ENCODE measurements at places on chromosomes 16 and 17.
A peak's percentile ranks its signal among the peaks of the same experiment; 100 is the strongest.

DNA sequence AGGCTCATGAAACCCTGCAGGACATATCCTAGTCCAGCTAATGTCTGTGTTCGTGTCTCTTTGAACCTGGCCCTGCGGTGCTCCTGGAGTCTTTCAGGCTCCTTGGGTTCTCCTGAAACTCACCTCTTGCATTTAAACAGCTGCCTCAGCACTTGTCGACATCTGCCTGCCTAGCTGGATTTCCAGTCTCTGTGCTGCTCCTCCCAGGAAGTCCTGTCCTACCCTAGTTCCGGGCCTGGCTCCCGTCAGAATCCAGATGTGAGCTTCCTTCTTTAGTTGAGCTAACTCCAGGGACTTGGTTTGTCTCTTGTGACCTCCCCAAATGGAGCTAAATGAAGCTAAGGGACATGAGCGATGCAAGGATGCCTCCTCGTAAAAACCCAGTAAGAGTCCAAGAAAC, 155.2 kb upstream of the PIRT start:
- no peak for DNase-seq

GRCh38 chr17:5485270-5486205, at the start of gene DERL2:
Gene DERL2, minus strand, starts transcription at chr17:5486178. Its CDS starts 17 bp downstream, at chr17:5486161.
- DNase-seq = no peak

DNA sequence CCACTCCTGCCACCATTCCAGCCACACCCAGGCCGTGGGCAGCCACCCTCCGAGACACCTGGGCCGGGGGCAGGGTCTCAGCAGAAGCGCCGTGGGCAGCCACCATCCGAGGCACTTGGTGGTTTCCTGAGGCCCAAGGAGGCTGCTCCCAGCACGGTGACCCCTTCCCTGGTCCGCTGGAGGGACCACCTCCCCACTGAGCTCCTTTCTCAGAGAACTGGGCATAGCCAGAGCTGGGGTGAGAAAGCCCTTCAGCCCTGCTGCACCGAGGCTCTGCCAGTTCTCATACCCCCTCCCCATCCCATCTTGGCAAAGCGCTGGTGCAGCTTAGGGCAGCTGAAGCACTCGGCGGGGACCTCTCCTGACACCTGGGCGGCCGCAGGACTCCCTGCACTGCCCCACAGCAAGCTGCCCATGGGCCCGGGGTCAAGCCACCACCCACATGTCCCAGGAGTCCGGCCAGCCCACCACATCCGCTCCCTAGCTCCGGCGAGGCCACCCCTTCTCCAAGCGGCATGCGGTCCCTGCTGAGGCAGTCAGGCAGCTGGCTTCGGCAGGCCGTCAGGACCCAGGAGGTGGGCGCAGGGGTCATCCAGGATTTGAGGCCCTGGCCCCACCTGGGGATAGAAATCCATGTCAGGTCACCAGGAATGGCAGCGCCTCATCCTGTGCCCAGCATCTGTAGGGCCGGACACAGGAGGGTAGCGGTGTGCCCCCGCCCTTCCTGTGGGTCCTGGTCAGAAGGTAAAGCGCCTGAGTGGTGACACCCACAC, 1.3 kb upstream of the CYBA start:
- DNase-seq = no peak

DNA sequence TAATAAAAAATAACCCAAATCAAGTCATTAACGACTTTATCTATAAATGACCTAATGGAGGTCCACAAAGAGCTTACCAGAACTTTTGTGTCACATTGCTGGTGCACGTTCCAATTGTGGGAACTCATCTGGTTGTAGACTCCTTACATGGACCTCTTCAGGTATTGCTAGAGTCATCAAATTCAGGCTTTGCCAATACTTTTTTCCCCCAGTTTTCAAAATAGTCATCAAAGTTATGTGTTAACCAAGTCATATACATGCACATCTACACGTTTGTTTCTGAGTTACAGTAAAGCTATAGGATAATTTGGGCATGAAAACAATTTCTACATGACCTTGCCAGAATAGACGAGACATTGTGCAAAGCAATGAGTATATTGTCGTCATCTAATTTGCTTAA, 76.2 kb upstream of the ADAMTS18 start:
- no peak for DNase-seq

DNA sequence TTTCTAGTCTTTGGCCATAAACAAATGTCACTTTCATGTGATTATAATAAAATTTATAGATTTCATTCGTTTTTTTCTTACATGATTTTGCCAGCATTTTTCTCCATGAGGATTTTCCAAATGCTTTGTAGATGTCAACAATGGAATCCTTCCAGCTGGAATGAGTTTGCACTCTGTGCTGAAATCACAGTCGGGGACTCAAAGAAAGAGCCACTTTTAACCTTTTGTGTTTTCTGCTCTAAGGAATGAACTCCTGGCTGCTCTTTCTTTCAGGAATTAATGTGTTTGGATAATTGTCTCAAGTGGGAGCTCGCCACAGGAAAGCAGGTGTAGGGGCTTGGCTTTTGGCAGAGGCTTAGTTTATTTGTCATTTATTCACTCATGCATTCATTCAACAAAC, 372.3 kb upstream of the SALL1 start:
- no peak for DNase-seq

- no peak for DNase-seq
Observed at GRCh38 chr17:5922476-5922875, 147.7 kb upstream of the WSCD1 start.

GRCh38 chr17:56744721-56745120, 89.0 kb downstream of the C17orf67 start:
- DNase-seq = no peak

GRCh38 chr17:7179317-7180254, at the start of gene ASGR1:
Gene ASGR1, minus strand, starts transcription at chr17:7179370. Its CDS starts 807 bp downstream, at chr17:7178563.
- DNase-seq = no peak

DNA sequence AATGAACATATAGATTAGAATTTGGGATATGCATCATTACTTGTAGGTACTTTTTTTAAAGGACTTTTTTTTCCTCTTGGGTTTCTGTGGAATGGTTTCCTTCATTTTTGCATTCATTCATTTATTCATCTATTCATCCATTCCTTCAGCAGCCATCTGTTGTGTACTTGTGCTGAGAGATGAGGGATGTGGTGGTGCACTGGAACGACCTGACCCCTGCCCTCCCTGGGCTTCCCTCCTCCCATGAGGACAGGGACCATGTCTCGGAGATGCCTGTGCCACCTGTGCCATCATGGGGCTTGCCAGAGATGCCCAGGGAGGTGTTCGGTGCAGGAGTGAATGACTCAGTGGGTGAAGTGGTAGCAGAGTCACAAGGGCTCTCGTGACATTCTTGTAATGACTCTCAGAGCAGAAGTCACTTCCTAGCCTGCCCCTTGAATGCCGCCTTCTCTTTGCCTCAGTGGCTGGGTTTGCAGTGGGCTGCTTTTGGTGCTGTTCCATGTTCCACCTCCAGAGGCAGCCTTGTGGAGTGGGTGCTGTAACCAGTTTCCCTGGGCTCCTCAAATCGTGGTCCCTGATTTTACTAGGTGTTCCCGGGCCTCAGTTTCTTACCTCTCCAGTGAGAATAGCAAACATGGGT, 43.9 kb downstream of the CLEC16A start:
- no peak for DNase-seq

- DNase-seq = no peak
Observed at GRCh38 chr16:85137323-85138072, 25.2 kb upstream of the CIBAR2 start.

- DNase-seq = no peak
Observed at GRCh38 chr17:81483862-81484194, 28.8 kb downstream of the ACTG1 start.

- no peak for DNase-seq
Observed at GRCh38 chr17:17361867-17362539, 58.8 kb downstream of the NT5M start.

DNA sequence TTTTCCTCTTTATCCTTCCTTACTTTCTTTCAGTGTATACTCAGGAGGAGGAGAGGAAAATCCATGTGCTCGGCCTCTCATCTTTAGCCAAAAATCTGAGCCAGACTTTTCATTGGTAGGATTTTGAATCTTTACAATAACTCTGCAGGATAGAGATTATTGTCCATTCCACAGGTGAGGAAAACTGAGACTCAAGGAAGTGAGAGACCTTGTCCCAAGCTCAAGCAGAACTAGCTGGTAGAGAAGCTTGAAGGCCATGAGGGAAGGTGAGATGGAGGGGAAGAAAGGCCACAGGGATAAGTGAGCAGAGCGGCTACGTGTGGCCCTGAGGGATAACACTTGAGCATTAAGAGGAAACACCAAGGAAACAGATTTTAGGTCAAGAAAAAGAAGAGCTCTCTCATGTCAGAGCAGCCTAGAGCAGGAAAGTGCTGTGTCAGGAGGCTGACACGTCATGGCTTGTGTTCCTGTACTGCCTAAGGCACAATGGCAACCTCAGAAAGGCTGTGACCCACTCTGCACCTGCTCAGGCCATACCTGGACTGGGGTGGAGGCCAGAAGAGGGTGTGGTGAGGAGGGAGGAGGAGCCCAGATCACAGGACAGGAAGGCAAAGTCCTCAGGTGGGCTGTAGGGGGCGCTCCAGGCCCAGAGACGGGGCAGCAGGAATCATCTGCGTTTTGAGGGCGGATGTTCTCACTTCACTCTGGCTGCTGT, 11.9 kb downstream of the MT4 start:
- no peak for DNase-seq

GRCh38 chr16:31505483-31505882, 2.7 kb downstream of the RUSF1 start:
- no peak for DNase-seq

GRCh38 chr17:83058266-83058798, 21.1 kb upstream of the METRNL start:
- DNase-seq = no peak

- peak; percentile 23 for DNase-seq
Observed at GRCh38 chr16:69182730-69183416, 4.1 kb upstream of the SNTB2 start.

DNA sequence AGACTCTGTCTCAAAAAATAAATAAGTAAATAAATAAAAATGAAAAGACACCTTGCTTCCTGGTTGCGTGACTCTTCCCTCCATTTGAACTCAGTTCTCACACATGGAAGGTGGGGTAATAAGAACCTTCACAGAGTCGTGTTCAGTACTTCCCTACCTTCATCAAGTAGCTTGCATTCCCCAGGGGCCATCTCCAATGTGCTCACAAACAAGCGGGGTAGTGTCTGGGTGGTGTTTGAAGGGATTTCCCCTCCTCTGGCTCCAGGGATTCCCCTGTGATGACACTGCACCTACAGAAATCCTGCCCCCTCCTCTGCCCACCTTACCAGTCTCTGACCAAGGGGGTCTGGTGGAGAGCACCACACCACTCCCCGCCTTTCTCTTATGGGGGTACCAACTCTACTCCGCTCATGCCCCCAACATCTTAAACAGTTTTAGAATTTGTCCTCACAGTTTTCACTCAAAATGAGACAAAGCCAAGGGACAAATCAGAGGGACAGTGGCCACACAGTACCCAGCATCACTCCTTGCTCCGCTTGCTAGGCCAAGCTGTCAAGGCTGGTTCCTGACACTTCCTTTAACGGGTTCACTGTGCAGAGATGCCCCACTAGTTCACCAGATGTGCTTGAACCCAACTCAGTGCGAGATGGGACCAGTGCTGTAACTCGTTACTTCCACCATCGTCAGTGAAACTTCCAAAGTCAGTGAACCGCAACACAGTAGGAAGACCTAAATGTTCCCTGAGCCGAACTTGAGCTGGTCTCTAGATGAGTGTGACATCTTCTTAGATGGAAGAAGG, 69.1 kb downstream of the COPRS start:
- DNase-seq = no peak

- no peak for DNase-seq
Observed at GRCh38 chr16:47848421-47849109, 307.2 kb downstream of the ABCC12 start.

- no peak for DNase-seq
Observed at GRCh38 chr17:27565874-27566670, 64.9 kb upstream of the LGALS9 start.

DNA sequence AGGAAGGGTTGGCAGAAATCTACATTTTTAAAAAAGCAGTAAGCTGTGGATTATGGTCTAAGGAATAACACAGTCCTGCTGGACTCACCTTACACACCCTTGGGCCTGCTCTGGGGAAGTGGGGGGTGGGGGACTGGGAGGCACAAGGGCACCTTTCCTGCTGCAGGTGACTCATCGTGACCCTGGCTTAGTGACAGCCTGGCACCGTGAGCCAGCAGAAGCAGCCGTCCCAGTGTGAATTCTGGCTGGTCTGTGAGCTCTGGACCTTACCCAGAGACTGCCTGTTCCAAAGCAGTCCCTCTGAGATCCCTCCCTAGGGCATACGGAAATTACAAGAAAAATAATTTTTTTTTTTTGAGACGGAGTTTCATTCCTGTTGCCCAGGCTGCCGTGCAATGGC, 4.2 kb upstream of the CRK start:
- DNase-seq = no peak

GRCh38 chr17:7854851-7855659, at the start of gene TMEM88:
Gene TMEM88, plus strand, starts transcription at chr17:7855066. Its CDS starts 9 bp downstream, at chr17:7855075.
- DNase-seq = no peak

GRCh38 chr17:57068222-57068658, 16.8 kb upstream of the AKAP1 start:
- DNase-seq = no peak

GRCh38 chr17:21511363-21512195, 135.4 kb downstream of the KCNJ12 start:
- DNase-seq = peak; percentile 72

GRCh38 chr16:8512941-8513624, 77.2 kb downstream of the TMEM114 start:
- DNase-seq = no peak

- no peak for DNase-seq
Observed at GRCh38 chr17:181245-182049, at the start of gene DOC2B. Gene DOC2B, minus strand, starts transcription at chr17:181650. Its CDS starts 171 bp downstream, at chr17:181479.

- DNase-seq = no peak
Observed at GRCh38 chr17:57755480-57756070, 10.5 kb upstream of the CCDC182 start.

Data from NCI-H2081 (cell line).